Activated T-cell treated with anti-CD3 and anti-CD28 coated beads for 4 hours (primary cell): ENCODE measurements at places on chromosomes 1 and 21.

- DNase-seq: no peak
Measured at GRCh38 chr1:232620356-232620969, 9.5 kb downstream of the SIPA1L2 start.

DNA sequence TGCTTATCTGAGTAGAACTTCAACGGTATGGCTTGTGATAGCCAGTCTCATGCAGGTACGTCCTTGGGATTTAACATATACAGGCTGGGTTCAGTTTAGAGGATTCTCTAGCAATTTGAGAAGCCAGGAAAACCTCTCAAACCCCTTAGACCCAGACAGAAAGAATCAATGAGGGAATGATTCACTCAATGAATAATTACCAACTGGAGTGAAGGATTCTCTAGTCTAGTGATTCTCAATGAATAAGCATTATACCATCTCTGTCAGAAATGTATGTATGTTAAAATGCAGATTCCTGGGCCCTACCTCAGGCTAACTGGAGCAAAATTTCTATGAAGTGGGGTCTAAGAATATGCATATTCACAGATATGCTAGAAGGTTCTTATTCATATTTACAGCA is 54.5 kb upstream of the APP start:
- DNase-seq: no peak

GRCh38 chr1:9615316-9616063 is 26.8 kb downstream of the TMEM201 start:
- DNase-seq: peak; percentile 42

DNA sequence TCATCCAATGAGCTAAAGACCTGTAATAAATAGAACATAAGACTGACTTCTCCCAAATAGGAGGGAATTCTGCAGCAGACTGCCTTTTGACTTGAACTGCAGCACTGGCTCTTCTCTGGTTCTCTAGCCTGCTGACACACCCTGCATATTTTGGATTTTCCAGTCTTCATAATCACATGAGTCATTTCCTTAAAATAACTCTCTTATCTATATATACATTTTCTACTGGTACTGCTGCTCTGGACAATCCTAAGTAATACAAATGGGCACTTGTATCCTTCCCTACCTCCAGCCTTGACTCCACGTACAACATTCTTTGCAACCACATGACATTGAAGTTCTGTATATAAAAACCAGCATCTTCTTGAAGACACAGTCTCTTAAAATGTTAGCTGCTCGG is 429.4 kb upstream of the TMPRSS15 start:
- DNase-seq: no peak
